Hematopoietic multipotent progenitor cell treated with erythropoietin and hydrocortisone succinate and interleukin-3 and kit ligand, for 17 days (in vitro differentiated cells): ENCODE measurements at places on chromosomes 3 and 15.
A peak's percentile ranks its signal among the peaks of the same experiment; 100 is the strongest.

- DNase-seq = no peak
Observed at GRCh38 chr3:26460985-26461384, 161.6 kb upstream of the LRRC3B start.

- no peak for DNase-seq
Observed at GRCh38 chr3:182636646-182637045, 156.7 kb upstream of the ATP11B start.

DNA sequence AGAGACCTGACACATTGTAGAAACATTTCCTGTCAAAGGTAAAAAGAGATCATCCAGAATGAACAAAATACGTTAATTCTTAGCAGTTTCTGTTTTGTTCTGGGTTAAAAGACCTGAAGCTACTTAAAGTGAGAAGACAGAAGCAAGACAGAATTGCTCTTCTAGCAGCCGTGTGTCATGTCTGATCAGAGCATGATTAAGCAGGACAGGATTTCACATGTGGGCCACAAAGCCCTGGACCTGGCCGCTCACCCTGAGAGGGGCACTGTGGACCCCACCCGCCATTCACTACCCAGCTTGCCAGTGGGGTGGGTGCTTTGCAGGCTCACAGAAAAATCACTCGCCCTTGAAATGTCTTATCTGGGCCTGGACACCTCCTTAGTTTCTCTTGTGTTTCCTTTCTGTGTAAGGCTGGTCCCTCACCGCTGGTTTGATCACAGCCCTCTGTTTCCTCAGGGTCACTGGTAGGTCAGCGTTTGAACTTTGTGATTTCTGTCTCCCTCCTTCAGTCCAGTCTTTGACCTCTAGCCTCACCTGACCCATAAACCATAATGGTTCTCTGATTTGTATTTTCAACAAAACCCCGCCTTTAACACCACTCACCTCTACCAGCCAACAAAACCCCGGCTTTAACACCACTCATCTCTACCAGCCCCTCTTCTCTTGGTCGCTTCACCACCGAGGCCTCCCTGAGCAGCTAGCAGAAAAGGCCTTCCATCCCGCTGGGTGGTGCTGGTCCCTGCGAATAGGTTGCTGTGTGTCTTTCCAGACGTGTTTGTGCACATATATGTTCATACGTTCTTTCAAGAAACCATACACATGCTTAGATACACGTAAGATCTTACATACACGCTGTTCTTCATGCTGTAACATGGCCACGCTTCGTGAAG lies 185.0 kb downstream of the OR4M2 start:
- DNase-seq = no peak

DNA sequence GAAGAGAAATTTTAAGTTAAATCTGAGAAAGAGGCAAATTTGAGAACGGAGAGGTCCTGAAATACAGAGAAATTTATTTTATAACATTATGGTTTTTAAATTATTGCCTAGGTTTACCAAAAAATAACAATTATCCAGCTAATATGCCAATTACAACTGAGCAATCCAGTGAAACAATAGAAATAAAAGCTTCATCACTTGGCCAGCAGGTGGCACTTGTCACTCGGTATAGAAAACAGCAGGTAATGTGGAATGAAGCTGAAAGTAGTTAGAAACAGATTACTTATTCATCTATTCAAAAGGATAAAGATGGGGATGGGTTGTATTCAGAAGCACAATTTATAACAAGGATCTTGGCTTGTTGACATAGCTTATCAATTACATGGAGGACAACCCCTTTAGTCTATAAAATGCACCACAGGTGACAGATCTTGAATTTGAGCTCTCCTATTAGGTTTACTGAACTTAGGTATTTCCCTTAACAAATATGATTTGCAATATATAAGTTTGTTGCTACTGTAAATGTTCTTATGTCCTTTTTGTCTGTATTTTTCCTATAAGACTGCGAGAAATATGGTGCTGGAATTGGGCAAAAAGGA lies 70.1 kb upstream of the GUCA1C start:
- DNase-seq = peak; percentile 36

DNA sequence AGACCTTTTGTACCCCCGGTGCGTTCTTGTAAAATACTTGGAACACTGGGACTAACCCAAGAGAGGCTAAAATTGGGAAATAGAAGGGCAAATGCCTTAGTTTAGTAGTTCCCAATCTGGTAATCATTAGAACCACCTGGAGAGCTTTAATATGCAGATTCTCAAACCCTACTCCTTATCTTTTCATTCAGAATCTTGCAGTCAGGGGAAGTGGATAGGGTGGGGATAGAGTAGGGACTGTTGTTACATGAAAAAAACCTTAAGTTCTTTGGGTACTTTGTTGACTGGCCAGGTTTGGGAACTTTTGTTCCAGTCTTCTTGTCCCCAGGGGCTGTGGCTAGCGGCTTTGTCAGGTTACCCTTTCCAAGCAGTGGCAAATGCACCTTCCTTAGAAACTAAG lies 15.9 kb downstream of the MAPKBP1 start:
- no peak for DNase-seq

DNA sequence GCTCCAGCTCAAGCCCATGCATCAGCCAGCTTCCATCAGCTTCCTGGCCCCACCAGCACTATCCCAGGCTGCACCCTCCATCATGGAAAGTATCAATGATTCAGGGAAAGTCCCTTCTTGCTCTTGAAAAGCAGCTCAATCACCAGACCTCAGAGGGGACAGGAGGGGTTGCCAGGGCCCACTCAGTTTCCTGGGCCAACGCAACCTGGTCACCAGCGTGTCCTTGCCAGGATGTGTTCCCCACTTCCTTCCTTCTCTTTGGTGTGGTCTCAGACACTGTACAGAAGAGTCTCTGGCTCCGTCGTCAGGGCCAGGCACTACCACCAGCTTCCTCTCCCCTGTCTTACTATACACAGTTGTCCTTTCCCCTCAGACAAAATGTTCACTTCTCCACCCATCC lies 3.0 kb downstream of the HDC start:
- no peak for DNase-seq

GRCh38 chr3:43035801-43036365 lies 56.8 kb downstream of the GASK1A start:
- DNase-seq = no peak

- DNase-seq = no peak
Observed at GRCh38 chr3:73385568-73385967, 239.2 kb downstream of the PDZRN3 start.

DNA sequence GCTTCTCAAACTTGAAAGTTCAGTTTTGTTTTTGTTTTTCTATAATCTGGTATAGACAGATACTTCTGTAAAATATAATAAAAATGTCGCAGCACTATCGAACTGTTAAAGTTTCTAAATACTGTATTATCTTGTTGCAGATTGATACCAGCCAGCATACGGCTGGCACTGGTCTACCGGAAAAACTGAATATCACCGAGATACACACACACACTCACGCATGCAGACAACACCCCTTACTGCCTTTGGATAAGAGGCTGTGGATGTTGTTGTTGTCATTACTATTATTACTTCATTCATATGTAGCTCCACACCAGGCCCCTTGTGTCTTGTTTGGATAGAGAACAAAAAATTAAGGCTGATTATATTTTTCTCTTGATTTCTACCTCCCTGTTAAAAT lies 32.4 kb downstream of the MAP6D1 start:
- DNase-seq = no peak

DNA sequence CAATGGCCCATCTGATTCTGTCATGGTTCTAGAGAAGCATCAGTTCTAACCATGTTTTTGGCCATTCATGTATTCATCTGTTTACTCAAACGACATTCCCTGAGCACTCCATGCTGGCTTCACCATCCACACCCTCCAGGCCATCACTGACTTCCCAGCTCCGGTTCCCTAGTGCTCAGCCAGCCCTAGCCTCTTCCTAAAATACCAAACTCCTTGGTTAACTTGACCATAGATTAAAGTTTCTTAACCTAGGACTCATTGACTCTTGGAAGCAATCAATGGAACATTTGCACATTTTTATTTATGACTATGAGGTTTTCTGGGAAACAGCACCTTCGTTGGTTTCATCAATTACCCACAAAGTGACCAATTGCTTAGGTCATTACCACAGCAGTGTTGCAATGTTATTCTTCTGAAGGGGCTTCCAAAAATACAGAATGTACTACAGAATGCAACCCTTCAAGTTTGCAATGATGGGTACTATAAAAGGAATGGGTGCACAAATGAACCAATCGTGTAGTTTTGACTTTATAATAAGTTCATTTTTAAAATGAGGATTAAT lies 27.2 kb upstream of the SLC25A36 start:
- no peak for DNase-seq

GRCh38 chr15:32707436-32707835 lies 10.4 kb upstream of the GREM1 start:
- no peak for DNase-seq

DNA sequence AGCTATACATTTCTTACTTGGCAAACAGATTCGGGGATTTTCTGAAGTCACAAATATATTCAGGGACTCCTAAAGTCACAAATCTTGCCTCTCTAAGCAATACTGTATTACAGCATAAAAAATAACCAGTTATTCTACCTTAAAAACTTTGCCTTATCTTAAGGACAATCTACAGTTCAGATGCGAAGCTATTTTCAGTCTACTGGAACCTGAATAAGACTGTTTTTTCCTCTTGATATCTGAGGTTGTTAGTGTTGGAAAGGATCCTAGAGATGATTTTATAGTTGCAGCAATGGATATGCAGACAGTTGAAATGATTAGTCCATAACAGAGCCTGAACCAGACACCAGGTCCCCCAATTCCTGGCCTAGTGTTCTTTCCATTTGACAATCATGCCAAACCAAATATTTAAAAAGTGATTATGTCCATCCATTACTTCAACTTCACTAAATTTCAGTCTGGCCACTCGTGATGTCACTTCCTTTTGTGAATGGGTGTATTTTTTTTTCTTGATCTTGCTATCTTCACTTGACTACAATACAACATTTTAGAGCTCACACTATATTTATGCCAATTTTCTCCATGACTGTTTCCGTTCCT lies 1.8 kb downstream of the HDGFL3 start:
- DNase-seq = no peak

- peak; percentile 42 for DNase-seq
Observed at GRCh38 chr3:24351779-24352469, 142.7 kb downstream of the THRB start.

- no peak for DNase-seq
Observed at GRCh38 chr15:57462381-57462780, 86.1 kb downstream of the CGNL1 start.

DNA sequence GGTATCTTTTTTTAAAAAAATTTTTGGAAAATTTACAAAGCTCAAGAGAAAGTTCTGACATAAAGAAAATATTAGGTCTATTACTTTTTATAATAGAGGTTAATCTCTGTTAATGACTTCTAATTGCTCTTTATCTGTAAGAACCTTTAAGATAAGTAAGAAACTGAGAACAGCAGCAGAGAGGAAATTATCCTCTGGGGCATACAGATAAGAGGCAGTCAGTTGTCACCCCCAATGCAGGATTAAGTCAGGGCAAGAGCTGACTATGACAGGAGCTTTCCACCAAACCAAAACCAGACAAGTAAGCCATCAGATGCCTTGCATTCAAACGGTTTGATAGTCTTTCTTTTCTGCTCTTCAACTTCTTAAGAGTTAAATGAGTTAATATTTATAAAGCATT lies 149.0 kb downstream of the GSK3B start:
- DNase-seq = no peak

- no peak for DNase-seq
Observed at GRCh38 chr15:76162784-76163456, 103.1 kb downstream of the TMEM266 start.
